ENCODE measurements at places on chromosomes 12 and 14. TPM values are rescaled to one million over a fixed set of nuclear protein-coding genes. Genes with fewer than 3 reads are reported as not detected.
A peak's percentile ranks its signal among the peaks of the same experiment; 100 is the strongest.

DNA sequence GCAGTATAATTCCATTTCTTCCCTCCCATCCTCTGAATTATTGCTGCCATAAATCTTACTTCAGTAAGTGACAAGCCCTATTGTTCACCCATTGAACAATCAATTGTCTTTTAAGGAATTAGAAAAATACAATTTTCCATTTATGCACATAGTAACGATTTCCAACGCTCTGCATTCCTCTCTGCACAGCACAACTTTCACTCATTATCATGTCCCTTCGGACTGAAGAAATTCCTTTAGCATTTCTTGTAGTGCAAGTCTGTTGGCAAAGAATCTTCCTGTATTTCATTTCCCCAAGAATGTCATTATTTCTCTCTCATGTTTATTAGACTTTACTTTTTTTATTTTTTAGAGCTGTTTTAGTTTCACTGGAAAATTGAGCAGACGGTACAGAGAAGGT, 252.1 kb upstream of the RTL1 start:
- no peak for DNase-seq

DNA sequence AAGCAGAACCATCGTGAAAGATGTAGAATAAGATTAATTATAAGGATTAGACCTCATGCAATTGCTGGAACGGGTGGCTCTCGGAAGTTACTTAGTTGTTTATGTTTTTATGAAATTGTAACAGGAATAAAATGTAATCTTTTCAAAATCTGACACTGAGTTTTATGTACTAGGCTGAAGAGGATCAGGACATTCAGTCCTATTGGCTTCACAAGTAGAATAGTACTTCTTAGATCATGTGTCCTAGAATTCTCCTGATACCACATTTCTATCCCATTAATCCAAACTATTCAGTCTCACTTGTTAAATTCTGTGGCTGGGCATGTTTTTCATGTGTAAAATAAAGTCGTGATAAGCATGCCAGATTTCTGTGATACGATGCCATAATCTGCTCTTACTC, 423.5 kb upstream of the OR4E1 start:
- DNase-seq = no peak

- no peak for DNase-seq
Measured at GRCh38 chr12:94297096-94297699, 148.8 kb downstream of the PLXNC1 start.

GRCh38 chr12:128383357-128383937, 116.5 kb downstream of the TMEM132C start:
- DNase-seq = no peak

DNA sequence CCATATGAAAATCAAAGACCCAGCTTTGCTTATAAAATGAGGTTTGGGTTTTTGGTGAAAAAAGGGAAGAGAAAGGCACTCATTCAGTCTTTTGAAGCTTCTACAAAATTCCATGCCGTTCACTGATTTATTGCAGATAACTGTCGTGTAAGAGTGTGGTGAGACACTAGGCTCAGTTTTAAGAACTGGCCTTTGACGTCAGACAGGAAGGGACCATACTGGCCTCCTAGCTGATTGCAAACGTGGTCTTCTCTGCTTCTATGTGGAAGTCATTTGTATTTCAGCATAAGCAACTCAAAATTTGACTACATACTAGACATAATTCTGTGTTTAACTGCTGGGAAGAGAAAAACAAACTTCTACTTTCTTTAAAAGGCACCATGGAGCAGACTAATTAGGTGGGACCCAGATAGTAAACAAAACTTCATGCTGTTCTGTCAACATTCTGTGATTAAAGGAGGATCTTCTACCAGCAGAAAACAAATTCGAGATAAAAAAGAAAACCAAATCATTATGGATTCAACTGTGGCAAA, 168.7 kb downstream of the TTC7B start:
- no peak for DNase-seq

- DNase-seq = no peak
Measured at GRCh38 chr14:24857277-24857676, 192.7 kb downstream of the STXBP6 start.

DNA sequence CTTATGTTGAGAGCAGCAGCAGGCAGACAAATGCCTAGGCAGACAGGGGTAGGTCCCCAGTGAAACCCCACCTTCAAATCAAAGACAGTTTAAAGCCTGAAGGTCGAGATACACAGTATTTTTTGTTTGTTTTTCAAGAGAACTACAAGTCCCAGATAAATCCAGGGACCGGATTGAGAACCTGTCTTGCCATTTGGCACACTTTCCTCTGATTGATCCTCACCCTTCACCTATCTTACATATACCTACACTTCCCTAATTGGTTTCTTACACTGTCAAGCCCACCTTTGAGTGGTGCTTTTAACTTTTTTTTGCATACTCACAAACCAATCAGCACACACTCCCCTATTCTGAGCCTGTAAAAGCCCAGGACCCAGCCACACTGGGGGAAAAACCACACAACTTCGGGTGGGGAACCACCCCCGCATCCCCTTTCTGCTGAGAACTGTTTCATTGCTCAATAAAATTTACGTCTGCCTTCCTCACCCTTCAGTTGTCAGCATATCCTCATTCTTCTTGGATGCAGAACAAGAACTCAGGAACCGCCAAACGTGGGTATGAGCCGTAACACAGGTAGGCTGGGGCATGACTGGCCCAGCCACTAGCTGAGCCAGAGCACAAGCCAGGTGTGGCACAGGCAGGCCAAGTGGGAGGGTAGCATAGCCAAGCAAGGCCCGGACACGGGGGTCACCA, 11.1 kb downstream of the DICER1 start:
- DNase-seq = no peak

DNA sequence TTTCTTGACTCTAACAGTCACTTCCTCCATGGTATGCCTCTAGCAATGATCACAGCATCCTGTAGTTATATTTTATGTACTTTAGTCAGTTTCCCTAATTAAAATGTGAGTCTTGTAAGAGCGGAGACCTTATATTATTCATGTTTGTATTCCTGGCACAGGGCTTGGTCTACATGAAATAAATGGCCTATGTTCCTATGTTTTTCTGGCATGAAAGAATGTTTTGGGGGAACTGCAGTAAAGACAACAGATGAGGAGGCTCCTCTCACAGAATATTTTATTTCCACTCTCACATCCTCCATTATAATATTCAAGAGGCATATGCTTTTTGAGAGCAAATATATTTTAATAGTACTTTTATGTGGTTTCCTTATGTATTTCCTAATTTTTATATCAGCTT, 429.8 kb upstream of the PDE3A start:
- no peak for DNase-seq

DNA sequence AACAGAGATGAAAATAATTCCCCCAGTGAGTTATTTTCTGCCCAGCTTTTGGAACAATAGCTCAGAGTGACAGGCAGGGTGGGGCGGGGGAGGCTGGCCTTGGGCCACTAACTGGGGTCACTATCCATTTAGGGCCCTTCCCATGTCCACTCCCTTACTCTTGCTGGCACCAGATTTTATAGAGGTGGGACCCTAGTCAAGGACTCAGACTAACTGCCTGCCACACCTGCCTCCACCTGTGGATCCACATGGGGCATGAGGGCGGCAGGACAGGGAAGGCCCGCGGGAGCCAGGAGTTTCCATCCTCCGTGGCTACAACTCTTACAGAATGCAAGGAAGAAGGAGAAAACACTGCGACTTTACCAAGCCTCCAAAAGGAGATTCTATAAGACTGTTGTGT, 10.1 kb downstream of the VDR start:
- no peak for DNase-seq

DNA sequence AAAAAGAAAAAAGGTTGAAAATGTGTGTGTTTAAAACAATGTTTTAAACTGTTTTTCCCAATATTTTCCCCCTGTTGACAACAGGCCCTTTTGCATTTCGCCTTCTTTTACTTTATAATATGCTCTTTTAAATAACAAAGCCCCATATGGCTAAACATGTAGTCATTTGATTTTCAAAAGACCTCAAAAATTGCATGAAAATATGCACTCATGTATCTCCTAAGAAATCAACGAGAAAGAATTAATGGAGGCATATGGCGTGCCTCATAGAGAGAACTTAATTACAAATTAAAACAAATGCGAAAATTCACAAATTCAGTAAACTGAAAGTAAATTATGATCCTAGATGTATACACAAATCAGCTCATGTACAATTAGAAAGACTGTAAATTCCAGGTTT, 202.6 kb upstream of the FOXN3 start:
- peak; percentile 2 for DNase-seq

DNA sequence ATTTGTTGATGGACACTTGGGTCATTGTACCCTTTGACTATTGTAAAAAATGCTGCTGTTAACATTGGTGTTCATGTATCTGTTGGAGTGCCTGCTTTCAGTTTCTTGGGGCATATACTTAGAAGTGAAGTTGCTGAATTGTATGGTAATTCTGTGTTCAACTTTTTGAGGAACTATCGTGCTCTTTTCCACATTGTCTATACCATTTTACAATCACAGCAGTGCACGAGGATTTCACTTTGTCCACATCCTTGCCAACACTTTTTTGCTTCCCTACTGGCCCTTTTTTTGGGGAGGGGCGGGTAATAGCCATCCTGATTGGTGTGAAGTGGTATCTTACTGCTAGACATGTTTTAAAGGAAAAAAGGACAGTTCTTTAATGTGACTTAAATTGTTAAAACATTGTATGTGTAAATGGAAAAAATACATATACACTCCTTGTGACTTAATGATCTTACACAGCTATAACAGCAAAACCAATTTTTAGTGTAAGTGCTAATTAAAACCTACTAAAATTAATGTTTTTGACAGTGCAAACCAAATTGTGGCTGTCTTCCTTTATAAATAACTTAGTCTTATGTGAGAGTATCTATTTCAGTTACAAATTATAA, 52.7 kb downstream of the WNK1 start:
- no peak for DNase-seq

DNA sequence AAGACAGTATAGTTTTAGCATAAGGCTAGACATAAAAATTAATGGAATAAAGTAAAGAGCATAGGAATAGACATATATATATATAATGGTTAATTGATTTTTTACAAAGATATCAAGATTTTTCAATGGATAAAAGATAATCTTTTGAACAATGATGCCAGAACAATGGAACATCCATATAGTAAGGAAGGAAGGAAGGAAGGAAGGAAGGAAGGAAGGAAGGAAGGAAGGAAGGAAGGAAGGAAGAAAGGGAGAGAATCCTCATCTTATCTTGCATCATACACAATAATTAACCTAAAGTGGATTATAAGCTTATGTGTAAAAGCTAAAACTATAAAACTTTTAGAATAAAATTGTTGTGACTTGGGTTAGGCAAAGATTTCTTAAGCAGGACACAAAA, 9.8 kb upstream of the NELL2 start:
- no peak for DNase-seq

- DNase-seq = no peak
Measured at GRCh38 chr14:54535646-54536045, 25.9 kb downstream of the CGRRF1 start.

DNA sequence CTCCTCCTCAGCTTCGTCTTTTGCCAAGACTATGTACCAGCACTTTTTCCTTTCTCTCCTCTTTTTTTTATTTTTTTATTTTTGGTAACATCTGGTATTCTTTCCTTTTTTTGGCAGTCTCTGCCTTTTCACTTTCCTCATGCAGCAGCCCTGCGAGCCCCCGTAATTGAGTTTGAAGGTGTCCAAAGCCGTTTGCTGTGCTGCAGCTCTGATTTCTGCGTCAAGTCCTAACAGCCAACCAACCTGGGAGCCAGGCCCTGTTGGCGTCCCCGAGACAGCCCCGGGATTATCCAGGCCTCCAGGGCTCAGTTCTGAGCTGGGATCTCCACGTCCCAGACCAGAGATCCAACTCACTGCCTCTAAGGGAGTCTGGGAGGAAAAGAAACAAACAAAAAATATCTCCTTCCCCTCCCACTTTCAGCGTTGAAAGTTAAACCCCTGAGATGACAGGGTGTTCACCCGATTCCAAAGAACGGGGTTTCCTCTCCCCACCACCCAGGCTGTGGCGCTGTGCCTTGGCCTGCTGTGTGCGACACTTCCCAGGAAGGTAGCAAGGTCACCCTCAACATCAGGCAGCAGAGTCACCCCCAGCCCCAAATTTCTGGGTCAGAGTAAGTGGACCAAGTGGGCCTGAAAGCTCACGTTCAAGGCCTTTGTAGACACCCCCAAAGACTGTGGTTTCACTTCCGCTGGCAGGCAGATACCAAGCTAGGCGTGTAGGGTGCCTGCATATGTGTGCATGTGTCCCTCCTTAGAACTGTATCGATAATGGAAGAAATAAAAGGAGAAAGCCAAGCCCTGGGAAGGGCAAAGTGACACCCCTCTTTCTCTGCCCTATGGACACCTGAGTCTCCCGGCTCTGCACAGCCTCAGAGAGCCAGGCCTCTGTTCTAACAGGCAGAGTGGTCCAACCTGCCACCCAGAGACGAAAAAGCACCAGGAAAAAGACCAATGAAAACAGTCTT, 11.1 kb downstream of the BCL11B start:
- no peak for DNase-seq

- DNase-seq = peak; percentile 80
Measured at GRCh38 chr12:44930972-44931600, 55.0 kb upstream of the NELL2 start.

GRCh38 chr12:117587631-117588287, 226.3 kb upstream of the NOS1 start:
- peak; percentile 1 for DNase-seq

GRCh38 chr12:106774808-106775524, 484 bp downstream of the RIC8B start:
- no peak for DNase-seq

- DNase-seq = no peak
Measured at GRCh38 chr12:88625356-88625755, 45.1 kb upstream of the KITLG start.

DNA sequence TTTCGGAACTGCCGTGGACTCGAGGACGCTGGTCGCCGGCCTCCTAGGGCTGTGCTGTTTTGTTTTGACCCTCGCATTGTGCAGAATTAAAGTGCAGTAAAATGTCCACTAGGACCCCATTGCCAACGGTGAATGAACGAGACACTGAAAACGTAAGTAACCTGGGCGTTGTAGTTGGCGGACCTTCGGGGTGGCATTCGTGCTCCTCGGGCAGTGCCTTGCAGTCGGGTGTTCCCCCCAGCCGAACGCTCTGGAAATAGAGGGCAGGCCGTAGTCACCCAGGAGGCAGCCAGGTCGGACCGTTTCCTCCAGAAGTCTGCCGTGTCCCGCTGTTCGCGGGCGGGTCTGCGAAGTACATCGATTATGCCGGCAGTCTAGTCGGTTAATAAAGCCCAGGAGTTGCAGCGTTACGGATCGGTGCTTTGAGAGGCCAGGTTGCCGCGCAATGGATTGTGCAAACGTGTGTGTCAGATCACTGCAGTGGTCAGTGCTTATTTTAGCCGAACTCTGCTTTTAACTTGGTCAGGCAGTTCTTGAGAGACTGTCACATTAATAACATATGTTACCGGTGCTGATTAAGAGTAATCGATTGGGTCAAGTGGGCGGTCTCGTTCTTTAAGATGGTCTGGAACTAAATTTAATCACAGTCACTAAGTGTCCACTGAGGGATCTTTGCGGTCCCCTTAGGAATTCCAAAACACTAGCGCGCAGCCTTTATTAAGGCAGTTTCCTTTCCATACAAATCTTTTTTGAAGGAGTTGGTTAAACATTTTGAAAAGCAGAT, 906 bp downstream of the MARK3 start:
- DNase-seq = peak; percentile 31

- peak; percentile 96 for DNase-seq
Measured at GRCh38 chr12:76588881-76589565, 29.5 kb upstream of the OSBPL8 start.

- DNase-seq = no peak
Measured at GRCh38 chr14:60327447-60328331, 78.7 kb downstream of the PPM1A start.

Gene MYH7
- not detected for total RNA-seq

Gene KCTD10
- 91.7 TPM for total RNA-seq

Gene GARIN6
- total RNA-seq = not detected

Gene KRT72
- not detected for total RNA-seq

Gene FAM186B
- total RNA-seq = 2.7 TPM

Gene WNT5B
- 3.1 TPM for total RNA-seq

Gene YEATS4
- 23.5 TPM for total RNA-seq

Gene PLD4
- 0.16 TPM for total RNA-seq

Gene PPP1R36
- not detected for total RNA-seq

Measured in fibroblast of the aortic adventitia (primary cell).